Ecto neural progenitor cell (in vitro differentiated cells): ENCODE measurements at places on chromosomes 1 and 21.

DNA sequence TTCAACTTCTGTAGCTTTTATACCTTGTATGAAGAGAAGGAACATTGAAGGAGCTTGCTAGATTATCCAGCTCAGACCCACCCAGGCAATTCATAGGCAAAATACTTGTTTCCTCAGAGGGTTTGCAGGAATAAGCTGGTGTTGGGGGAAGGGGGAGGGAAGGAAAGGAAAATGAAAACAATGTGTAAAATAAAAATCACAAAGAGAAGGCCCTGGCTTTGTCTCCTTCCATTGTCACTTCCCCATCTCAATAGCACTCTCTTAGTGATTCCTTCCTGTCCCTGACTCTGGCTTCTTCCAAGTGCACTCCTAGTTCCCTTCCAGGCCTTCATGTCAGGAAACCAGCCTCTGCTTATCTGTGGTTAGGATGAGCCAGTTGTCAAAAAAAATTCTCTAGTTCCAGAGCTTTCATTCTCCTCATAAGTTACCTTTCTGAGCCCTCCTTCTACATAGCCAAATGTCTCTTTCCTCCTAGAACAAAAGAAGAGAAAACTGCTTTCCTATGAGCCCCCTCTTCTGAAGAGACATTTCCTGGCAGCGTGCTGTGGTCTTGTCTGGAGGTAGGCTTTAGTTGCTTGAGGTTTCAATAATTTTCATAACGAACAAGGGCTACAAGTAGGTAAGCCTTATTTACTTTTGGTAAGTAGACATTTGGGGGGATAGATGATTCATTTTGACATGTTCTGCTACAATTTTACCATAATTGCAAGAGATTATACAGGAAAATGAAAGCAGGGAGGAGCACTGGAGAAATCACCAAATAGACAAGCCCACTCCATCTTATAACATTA, 45.7 kb downstream of the FASLG start:
- no peak for DNase-seq

- DNase-seq: no peak
Observed at GRCh38 chr1:219434285-219434922, 178.5 kb downstream of the ZC3H11B start.

GRCh38 chr1:199279872-199280645, 641.2 kb downstream of the PTPRC start:
- DNase-seq: no peak

DNA sequence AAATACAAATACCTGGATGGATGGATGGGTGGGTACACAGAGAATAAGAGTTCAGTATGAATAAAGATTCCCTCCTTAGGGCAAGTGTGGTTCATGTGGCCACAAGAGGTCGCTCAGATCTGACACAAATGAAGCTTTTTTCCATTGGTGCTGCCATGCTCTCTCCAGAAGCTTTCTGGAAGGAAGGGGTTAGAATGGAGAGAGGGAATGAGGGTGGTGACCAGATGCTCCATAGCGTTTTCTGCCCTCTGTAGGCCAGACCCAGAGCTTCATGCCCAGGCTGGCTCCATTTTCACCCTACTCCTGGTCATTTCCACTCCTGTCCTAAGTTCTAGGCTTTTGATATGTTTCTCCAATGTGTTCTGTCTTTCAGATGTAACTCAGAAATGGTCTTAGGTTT, 3.3 kb upstream of the FCRL6 start:
- peak; percentile 64 for DNase-seq

- no peak for DNase-seq
Observed at GRCh38 chr1:52455686-52456085, 51.3 kb downstream of the PRPF38A start.

GRCh38 chr1:38992412-38993111, 1.5 kb downstream of the AKIRIN1 start:
- DNase-seq: no peak

DNA sequence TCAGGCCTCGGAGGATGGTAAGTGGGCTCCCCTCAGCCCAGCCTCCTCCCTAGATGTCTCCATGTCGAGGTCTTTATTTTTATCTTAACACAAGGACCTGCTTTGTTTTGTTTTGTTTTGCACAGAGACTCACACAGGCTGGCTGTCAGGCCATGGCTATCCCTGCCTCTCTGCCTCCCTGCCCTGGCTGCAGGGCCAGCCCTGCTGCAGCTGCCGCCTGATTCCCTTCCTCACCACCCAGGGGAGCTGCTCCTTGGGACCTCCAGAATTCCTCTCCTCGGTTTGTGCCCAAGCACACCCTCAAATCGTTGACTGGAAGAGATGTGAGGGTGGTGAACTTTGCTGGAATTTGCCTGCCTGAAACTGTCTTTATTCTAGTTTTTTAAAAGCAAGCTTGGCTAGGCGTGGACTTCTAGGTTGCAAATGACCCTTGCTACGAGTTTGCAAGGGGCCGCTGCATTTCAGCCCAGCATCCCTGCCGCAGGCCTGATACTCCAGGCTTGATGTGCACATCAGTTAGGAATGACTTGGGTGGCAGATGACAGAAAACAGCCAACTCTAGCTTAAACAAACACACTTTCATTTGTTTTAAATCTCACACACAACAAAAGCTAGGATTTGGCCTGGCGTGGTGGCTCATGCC, 37.1 kb downstream of the WNT9A start:
- no peak for DNase-seq

GRCh38 chr21:34882719-34883131, 166.4 kb downstream of the RUNX1 start:
- DNase-seq: no peak

DNA sequence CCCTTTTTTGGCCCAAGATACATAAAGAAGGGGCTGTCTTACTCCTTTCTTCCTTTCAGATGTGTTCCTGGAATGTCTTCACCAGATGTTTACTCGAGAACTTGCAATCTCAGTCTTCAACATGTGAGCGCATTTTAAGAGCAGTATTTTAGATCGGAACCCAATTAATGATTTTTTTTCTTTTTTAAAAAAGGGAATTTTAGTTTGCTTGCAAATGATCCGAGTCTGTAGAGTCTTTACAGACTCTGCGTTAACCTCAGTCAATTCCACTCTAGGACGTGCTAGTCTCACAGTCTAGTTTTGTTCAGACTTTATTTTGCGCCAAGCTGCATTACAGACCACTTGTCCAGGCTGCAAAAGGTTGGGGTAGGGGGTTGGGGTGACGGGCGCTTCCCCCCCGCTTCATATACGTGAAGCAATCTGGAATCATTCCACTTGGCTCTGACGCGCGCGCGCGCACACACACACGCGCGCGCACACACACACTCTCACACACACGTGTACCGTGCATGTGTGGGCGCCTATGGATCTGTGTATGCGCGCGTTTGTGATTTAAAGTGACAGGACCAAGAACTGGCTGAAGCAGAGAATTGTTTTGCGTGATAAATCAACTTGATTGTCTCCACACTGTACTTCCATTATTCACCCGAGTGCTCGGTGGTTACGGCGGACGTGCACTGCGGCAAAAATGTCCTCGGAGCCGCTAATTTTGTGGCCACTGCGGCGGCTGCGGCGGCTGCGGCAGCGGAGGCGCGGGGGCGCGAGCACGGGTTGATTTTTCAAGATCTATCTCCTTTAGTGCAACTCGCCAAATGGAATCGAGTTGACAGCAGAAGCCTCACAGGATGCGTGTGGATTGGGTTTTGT, 25.6 kb upstream of the NFIA start:
- peak; percentile 58 for DNase-seq

DNA sequence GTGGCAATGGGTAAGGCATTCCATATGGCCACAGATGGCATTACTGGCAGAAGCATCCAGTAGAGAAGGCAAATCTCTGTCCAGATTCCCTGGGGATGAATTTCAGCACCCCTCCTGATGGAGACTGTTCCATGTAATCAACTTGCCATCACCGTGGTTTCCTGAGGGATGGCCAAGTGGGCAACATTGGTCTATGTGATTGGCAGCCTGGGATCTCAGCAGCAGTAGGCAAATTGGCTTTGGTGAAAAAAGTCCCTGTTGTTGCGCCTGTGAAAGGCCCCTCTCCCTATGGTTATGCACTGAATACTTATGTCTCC, 19.3 kb downstream of the DMRTB1 start:
- DNase-seq: no peak

DNA sequence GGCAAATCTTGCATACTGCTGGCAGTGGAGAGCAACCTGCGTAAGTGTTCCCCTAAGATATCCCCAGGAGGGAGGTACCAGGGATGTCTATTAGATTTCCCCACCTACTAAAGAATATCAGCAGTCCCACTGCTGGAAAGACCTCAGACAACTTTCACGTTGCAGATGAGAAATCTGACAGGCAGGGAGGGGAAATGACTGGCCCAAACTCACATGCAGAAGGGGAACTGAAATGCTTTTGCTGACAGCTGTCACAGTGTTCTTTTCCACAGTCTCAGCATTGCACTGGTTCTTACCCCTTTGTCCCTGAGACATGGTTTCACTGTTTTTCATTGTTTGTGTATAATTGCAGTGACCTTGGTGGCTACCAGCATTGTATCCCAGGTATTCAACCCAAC, 84.8 kb upstream of the ATP1A1 start:
- DNase-seq: no peak

GRCh38 chr21:21387916-21388315, 389.7 kb downstream of the NCAM2 start:
- DNase-seq: no peak

- DNase-seq: no peak
Observed at GRCh38 chr1:45566722-45567121, 16.1 kb downstream of the AKR1A1 start.

- no peak for DNase-seq
Observed at GRCh38 chr1:16015960-16016901, 1.6 kb downstream of the HSPB7 start.

DNA sequence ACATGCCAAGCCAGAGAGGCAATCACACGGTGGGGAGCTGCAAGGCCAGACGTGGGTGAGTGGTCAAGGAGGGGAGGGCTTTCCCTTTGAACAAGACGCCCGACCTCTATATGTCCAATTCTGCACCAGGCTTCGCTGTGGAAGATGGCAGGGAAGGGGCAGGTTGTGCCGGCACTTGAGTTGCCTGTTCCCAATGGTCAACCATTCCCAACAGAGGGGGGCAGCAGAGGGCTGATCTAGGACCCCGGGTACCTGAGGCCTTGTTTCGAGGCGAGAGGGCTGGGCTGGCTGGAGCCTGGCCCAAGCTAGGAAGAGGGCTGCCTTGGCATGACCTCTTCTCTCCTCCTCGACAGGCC, 64.9 kb downstream of the TMEM53 start:
- DNase-seq: peak; percentile 79

DNA sequence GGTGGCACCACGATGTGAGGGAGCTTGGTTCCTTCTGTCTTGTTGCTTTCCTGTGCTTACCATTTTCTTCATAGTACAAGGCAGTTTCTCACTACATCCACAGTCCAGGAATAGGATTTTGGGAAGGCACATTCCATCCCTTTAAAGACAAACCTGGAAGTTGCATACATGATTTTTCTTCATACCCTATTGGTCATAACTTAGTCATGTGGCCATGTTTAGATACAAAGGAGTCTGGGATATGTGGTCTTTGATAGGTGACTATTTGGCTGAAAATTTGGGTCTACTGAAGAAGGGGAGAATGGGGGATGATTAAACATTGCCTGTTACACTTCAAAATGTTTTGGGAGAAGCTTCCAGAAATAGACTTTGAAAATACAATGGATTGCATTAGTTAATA, 7.0 kb downstream of the DYRK1A start:
- DNase-seq: no peak

DNA sequence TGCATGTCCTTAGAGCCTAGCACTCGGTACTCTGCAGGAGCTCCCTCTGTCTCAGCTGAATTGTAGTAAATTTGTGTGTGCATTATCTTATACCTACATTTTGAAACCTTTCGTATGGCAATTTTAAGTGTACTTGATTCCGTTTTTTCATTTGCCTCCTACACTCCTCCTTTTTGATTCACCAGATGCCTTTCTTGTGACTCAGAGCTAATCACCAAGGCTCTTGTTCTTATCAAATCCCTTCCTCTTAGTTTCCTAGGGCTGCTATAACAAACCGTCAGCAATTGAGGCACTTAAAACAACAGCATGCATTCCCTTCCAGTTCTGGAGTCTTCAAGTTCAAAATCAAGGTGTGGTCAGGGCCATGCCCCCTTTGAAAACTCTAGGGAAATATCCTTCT, 261.0 kb downstream of the ASTN1 start:
- DNase-seq: no peak

- DNase-seq: no peak
Observed at GRCh38 chr1:156281693-156282478, 739 bp downstream of the SMG5 start.

DNA sequence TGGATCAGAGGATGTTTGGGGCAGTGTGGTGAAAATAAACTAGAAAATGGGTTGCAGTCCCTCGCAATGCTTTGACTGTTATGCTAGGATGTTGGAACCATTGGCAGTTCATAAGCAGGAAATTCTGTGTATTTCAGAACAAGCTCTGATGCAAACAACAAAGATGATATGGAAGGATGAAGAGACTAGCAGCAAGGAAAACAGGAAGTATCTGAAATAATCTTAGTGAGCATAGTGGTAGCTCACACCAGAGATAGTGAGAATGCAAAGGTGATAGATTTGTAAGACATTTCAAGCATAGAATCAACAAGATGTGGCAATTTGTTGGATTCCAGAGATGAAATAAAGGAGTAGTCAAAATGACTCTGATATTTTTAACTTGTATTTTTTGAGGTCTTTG, 11.1 kb upstream of the RCC1 start:
- no peak for DNase-seq
